Neural progenitor cell (in vitro differentiated cells): ENCODE measurements at places on chromosomes 2 and 18. TPM values are rescaled to one million over a fixed set of nuclear protein-coding genes. Genes with fewer than 3 reads are reported as not detected.

The ITM2C gene
- 84.6 and 146 TPM in 2 replicates for total RNA-seq

The GKN2 gene
- total RNA-seq = not detected in 2 replicates

The CTAGE1 gene
- total RNA-seq = not detected in 2 replicates

DNA sequence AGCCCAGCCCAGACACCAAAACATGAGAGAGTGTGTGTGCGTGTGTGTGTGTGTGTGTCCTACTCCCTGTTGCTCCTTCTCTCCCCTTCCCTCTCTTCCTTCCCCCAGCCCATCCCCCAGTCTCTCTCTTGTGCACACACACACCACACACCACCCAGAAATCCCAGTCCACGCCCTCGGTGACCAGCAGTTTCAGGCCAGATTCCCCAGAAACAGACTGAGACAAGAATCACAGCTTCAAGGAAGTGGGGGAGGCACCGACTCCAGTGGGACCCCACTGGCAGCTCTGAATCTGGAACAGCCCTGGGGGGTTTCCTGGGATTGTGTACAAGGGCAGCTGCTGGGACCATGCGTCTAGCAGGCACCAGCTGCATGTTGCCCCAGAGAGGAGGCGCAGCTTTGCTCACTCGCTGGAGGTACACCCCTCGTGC is 113.5 kb downstream of the NDUFA10 start:
- no peak overlapping the region for H3K27ac ChIP-seq
- no peaks in the 10 kb centered on the region for H3K36me3 ChIP-seq
- H3K4me3 ChIP-seq = no peak overlapping the region
- DNase-seq = no peak
- no peaks in the 10 kb centered on the region for H3K27me3 ChIP-seq
